ENCODE measurements at places on chromosomes 6 and 20.

DNA sequence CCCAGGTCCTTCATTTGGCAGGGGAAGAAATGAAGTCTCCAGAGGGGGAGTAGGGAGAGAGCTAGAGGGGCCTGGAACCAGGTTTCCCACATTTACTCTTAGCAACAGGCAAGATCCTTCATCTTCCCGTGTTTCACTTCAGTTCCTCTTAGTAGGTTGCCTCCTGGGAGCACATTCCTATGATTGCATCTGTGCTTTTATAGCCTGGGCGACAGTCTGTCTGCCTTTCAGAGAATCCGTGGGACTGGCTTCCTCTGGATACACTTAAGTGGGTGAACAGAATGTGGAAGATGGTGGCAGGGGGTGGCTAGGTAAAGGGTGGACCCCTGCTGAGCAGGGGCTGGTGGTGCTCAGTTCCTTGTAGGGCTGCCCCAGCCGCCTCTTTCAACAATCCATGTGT is 33.4 kb downstream of the STK35 start:
- DNase-seq: no peak

- DNase-seq: no peak
These were observed 37.6 kb upstream of the FBXL4 start for GRCh38 chr6:98985391-98985790.

DNA sequence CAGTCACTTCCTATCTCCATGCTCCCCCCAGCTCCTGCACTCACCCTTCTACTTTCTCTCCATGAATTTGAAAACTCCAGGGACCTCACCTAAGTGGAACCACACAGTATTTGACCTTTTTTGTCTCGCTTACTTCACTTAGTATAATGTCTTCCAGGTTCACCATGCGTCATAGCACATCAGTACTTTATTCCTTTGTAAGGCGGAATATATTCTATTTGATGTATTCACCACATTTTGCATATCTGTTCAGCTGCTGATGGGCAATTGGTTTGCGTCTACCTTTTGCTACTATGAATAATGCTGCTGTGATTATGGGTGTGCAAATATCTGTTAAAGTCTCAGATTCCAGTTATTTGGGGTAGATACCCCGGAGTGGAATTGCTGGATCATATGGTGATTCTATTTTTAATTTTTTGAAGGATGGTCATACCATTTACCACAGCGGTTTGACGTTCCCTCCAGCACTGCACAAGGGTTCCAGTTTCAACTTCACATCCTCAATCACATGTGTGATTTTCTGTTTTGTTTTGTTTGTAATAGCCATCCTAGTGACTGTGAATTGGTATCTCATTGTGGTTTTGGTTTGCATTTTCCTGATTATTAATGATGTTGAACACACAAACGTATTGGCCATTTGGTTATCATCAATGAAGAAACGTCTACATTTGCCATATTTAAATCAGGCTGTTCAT is 20.3 kb upstream of the SYNDIG1 start:
- DNase-seq: no peak

DNA sequence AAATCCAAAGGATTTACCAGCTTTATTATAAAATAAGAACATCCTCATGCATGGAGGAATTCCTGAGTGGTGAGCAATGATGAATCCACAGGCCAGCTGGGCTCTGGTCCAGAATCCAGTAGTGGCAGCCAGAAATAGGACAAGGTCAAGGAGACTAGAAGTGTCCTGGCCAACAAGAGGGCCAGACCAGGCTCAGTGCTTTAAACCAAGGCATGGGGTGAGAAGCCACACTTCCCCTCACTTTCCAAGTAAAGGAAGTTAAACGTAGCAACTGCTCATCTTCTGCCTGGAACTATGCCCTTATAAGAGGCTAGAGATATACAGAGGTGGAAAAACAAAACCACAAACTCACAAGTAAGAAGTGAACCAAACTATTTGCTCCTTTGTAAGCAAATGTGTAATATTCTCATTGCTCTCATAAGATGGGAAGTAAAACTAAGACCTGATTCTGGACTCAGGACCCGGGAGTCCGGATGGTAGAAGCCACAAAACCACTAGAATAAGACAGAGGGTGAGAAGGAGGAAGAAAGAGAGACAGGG is 253.2 kb downstream of the UST start:
- no peak for DNase-seq

GRCh38 chr6:113067612-113068275 is 720.6 kb downstream of the RFPL4B start:
- DNase-seq: no peak

DNA sequence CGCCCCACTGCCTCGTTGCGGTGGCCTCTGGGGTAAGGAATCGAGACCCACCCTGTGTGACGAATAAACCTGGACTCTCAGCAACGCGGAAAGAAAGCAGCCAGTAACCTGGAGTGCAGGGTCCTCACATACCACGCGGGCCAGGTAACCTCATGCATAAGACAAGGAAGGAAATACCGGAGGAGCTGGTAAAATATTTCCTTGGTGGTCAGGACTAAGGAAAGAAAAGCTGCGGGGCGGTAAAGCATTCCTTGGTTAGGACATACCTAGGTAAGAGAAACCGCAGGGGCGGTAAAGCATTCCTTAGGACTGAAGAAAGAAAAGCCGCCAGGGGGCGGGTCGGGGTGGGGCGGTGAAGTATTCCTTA is 80.7 kb downstream of the SYTL3 start:
- no peak for DNase-seq

DNA sequence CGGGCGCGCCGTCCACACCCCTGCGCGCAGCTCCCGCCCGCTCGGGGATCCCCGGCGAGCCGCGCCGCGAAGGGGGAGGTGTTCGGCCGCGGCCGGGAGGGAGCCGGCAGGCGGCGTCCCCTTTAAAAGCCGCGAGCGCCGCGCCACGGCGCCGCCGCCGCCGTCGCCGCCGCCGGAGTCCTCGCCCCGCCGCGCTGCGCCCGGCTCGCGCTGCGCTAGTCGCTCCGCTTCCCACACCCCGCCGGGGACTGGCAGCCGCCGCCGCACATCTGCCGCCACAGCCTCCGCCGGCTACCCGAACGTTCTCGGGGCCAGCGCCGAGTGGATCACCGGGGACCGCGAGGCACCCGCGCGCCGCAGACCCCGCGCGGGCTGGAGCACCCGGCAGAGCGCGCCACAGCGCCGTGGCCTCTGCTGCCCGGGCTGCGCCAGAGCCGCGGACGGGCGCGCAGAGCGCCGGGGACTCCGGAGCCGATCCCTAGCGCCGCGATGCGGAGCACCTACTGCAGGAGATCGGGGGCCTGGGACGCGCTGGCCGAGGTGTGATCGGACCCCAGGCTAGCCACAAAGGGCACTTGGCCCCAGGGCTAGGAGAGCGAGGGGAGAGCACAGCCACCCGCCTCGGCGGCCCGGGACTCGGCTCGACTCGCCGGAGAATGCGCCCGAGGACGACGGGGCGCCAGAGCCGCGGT is at the start of gene BMP2:
Gene BMP2 (plus strand): TSS at position 151 of the 692 bp plus-strand sequence. CDS start 2,441 bp downstream, outside the sequence.
- DNase-seq: no peak

DNA sequence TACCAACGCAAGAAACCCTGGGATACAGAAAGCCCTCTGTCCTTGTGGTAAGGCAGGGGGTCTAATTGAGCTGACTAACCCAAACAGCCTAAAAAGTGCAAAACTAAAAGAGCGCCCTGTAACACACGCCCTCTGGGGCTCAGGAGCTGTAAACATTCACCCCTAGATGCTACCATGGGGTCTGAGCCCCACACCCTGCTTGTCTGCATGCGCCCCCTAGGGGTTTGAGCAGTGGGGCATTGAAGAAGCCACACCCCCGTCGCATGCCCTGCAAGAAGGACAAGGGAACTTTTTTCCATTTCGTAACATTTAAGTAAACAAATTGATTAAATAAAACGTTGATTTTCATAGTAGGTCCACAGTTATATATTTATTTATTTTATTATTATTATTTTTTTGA is 616.9 kb upstream of the MAN1A1 start:
- no peak for DNase-seq

- DNase-seq: no peak
These were observed 135.1 kb upstream of the MYLIP start for GRCh38 chr6:15993716-15994228.

GRCh38 chr6:62283365-62283764 is 2.7 kb downstream of the KHDRBS2 start:
- no peak for DNase-seq

- DNase-seq: no peak
These were observed 29.7 kb downstream of the PDRG1 start for GRCh38 chr20:31922181-31922580.

DNA sequence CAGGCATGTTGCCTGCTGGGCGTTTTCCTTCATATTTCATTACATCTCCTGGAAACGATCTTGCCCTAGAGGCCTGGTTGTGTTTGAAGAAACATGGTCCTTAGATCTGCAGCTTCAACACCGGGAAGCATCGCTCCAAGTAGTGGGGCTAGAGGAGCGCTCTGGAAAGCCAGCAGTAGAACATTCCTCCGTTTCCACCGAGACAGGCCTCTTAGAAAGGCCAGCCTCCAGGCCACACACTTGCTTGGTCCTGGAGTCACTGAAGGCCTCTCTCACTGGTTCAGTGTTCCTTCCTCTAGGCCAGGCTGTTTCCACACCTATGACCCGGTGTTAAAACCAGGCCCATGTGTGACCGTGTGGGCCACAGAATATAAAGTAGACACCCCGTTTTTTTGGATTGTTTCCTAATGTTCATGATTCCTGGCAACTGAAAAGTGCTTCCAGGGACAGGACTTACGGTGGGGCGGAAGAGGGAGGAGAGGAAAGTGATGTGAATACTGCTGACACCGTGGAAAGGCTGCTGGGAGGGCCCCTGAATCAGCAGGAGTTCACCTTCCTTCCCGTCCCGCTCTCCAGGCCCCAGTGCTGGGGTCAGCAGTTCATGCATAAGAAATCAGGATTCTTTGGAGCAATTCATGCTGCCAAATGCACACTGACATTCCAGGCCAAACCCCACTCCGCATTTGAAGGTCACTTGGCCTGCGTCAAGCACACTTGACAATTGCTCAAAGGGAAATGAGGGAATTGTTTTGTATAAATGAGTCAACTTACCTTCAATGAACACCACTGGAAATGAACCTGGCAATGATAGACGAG is 83.8 kb downstream of the IYD start:
- DNase-seq: no peak

GRCh38 chr6:33259032-33259431 is 12.6 kb downstream of the VPS52 start:
- no peak for DNase-seq

Data from stimulated activated CD8-positive, alpha-beta memory T cell treated with anti-CD3 and anti-CD28 coated beads, Interleukin-2, amount 100 ng/mL, for 48 hours (primary cell).